CD4-positive, alpha-beta T cell treated with Interleukin-12 subunit alpha and Interleukin-12 subunit beta, for 1 hour (primary cell): ENCODE measurements at places on chromosomes 3 and 15.
A peak's percentile ranks its signal among the peaks of the same experiment; 100 is the strongest.

GRCh38 chr15:47678040-47678439 is 39.3 kb upstream of the SEMA6D start:
- DNase-seq: no peak

DNA sequence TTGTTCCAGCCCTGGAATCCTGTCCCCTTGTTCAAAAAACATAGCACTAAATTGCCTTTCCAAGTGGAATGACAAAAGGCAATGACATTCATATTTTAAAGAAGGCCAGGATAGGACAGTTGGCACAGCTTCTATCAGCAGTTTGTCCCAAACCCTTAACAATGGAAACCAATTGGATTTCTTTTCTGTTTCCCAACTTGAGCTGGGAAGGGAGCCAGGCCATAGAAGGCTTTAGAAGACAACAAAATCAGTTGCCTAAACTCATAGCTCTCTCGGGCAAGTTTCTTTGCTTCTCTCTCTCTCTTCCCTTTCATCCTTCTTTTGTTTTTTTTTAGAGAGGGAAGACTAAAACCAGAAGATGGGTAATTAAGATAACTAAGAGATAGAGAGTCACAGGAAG is 227.7 kb upstream of the TPRG1 start:
- no peak for DNase-seq

GRCh38 chr15:71893691-71894090 is 83.3 kb downstream of the NR2E3 start:
- DNase-seq: no peak

DNA sequence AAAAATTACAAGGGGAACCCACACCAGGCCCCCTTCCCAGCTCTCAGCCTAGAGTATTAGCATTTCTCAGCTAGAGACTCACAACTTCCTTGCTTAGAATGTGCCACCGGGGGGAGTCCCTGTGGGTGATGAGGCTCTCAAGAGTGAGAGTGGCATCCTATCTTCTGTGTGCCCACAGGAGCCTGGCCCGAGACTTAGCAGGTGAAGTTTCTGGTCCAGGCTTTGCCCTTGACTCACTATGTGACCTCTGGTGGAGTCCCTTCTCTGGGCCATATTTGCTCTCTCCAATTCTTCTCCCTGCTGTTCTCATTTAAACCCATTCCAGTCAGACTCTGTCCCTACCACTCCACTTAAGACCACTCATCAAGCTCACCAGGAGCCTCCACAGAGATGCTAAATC is 18.1 kb downstream of the CLK3 start:
- no peak for DNase-seq

- no peak for DNase-seq
Observed at GRCh38 chr3:149306751-149307434, 26.5 kb downstream of the TM4SF18 start.

DNA sequence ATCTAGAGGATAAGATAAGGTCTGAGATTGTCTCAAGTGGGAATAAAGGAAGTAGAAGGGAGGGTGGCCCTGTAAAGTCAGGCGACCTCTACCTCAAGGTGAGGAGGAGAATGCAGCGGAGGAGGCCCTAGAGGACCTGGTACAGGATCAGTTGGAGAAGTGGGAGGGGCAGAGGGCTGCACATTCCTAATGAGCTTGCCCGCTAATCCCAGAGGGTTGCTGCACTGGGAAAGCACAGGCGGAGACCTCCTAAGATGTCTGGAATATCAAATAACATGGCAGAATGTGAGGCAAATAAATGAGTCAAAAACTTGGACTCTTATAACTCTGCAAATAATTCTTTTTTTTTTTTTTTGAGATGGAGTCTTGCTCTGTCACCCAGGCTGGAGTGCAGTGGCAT is 30.2 kb upstream of the VPS8 start:
- no peak for DNase-seq

DNA sequence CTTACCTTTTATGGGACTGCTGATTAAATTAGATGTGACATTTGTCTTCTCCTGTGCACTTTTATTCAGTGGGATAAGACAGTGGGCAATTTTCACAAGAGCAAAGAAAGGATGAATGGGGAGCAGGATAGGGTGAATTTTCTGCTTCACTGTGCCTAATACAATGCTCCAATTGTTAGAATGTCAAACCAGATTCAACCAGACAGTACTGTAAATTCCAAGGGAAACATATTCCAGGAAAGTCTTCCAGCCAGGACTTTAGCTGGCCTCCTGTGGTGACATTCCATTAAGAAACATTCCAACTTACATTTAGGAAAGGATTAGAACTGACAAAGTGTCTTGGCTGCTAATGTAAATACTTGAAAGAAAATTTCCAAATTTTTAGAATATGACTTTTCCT is 100.1 kb upstream of the PROK2 start:
- DNase-seq: no peak

DNA sequence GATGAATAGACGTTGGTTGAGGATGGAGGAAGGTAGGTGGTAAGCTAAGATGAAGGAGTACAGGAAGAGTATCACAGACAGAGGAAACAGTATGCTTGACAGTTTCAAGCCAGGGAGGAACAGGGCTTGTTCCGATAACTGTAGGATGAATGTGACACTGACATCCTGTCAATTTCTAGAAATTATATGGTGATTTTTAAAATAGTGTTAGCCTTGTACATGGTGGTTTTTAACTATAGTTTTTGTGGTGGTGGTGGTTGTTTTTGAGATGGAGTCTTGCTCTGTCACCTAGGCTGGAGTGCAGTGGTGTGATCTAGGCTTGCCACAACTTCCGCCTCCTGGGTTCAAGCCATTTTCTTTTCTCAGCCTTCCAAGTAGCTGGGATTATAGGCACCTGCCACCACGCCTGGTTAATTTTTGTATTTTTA is 92.8 kb downstream of the FNDC3B start:
- DNase-seq: peak; percentile 60

DNA sequence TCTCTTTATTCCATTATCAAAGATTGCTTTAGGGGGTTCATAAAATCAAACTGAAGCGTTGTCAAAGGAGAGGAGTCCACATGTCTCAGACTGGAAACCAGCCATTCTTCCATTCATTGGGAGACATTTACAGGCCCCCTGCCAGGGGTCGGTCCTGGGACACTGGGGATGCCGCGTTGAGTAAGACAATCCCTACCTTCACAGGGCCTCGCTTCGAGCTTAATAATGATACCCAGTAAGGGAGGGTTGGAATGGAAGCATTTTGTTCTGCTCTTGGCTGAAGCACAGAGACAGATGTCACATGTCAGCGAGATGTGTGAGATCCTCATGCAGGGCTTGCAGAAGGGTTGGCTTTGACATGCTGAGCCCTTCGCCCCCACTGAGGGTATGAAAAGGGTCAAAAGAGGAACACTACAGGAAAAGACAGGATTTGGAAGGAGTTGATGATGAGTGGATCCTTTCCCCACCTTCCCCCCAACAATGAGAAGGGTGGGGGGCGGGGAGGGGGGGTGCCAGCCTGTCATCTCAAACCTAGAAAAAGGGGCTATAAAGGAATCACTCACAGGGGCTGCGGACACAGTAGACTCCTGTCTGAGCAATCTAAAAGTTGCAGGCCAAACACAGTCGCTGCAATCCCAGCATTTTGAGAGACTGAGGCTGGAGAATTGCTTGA is 25.6 kb upstream of the ARL8B start:
- no peak for DNase-seq

GRCh38 chr15:66287461-66288057 is 5.8 kb upstream of the DIS3L start:
- DNase-seq: peak; percentile 29

- DNase-seq: no peak
Observed at GRCh38 chr3:35224565-35225295, 414.6 kb upstream of the ARPP21 start.

DNA sequence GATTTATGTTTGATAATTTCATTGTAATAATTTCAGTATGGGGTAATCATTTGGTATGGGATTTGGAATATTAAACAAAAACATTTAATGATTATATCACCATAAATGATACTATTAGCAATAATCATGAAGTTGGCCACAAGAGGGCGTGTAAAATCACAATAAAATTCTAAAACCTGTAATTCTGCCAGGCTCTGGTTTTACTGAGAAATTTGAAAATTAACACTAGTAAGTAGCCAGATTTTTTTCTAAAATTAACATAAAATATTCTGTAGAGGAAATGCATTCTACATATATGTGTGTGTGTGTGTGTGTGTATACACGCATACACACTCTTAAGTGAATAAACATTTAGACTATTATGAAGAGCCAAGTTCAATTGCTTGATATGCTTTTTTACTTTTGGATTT is 40.5 kb downstream of the FEZF2 start:
- DNase-seq: peak; percentile 11

GRCh38 chr3:65107174-65107573 is 419.4 kb upstream of the ADAMTS9 start:
- DNase-seq: no peak

GRCh38 chr3:151075869-151076562 is 9.4 kb upstream of the MED12L start:
- DNase-seq: no peak

DNA sequence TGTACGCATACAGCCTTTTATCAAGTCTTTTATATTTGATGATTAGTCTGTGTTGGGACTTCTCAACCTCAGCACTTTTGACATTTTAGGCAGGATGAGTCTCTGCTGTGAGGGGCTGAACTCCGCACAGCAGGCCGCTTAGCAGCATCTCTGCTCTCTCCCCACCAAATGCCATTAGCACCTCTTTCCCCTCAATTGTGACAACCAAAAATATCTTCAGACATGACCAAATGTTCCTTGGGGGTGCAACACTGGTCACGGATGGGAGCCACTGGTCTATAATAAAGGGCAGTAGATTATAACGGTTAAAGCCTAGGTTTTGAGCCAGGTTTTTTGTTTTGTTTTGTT is 109.7 kb upstream of the LRIG1 start:
- no peak for DNase-seq

DNA sequence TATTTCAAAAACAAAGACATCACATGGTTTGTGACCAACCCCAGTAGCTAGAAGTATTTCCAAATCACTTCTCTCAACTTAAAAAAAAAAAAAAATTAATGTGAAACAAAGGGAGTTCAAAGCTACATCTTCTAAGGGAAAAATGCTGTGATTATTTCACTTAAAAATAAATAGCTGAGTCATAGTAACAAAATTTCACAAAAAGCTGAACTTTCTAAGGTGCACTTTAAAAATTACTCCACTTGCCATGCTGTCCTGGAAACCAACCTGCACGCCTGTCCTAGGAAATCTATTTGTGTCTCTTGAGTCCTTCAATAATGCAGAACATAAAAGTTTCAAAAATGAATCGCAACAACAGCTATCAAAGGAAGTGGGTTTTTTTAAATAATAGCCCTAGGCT is 1.8 kb downstream of the ACAP2 start:
- DNase-seq: no peak

- peak; percentile 42 for DNase-seq
Observed at GRCh38 chr15:85583923-85584390, 203.6 kb downstream of the AKAP13 start.

GRCh38 chr3:123148772-123149171 is 53.0 kb upstream of the SEC22A start:
- no peak for DNase-seq
